HT1080 (cell line): ENCODE measurements at places on chromosomes 1 and 21.

GRCh38 chr1:160868141-160868540 is 5.5 kb upstream of the CD244 start:
- DNase-seq = no peak

GRCh38 chr1:51190961-51191360 is 45.1 kb upstream of the RNF11 start:
- no peak for DNase-seq

- DNase-seq = no peak
Measured at GRCh38 chr21:41832596-41833496, 46.3 kb downstream of the PRDM15 start.

DNA sequence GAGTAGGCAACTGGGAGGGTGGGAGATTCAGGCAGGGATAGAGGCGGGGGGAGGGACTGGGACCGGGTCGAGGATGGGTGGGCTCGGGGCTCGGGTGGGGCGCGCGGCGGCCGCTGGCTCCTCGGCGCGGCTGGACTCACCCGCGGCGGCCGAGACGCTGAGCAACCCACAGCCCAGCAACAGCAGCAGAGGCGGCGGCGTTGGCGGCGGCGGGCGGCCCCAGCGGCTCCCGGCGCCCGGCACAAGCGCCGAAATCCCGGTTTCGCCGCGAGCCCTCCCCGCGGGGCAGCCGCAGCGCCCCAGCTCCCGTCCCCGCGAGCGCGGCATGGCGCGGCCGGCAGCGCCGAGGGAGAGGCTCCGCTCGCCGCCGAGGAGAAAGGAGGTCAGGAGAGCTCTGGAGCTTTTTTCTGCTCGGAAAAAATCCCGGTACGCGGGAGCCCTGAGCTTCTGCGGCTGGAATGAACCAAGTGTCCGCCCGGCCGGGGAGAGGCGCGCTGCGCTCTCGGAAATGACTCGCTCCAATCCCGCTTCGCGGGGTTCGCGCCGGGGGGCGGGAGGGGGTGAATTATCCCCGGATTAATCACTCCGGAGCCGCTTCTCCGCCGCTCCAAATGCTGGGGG is at the start of gene CSMD2:
Gene CSMD2 (minus strand): TSS at position 460 of the 621 bp plus-strand sequence. CDS start 133 bp downstream, at position 327.
- peak; percentile 42 for DNase-seq

DNA sequence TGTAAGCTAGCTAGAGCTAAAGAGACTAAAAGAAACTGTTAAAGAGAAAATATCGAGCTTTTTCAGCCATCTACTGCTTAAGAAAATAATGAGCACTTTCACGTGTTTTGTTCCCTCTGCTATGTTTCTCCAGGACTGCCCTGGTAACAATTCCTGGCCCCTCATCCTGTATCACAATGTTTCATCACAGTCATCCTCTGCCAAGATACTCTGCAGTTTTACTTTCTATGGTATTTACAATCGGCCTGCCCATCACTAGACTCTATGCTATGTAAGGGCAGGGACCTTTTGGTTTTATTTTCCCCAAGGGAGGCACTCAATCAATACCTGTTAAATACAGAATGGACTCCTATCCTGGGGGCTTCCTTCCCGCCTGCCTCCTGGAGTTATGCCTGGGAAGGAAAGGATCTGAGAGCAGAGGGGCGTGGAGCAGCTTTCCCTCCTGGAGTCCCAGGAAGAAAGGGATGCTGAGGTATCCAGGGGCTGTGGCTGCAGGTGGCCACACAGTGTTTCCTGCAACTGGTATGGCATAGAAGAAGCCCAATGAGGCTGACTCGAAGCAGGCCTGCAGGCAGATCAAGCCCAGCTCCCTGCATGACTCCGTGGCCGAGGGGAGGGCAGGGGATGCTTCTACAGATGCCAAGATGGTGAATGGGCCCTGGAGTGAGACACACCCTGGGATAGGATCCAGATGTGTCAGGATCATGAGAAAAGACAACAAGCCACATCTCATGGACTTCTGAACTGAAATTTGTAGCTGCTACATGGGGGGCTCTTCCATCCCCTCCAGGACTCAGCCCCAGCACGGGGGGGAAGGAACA is 52.9 kb downstream of the MATN1 start:
- peak; percentile 20 for DNase-seq

DNA sequence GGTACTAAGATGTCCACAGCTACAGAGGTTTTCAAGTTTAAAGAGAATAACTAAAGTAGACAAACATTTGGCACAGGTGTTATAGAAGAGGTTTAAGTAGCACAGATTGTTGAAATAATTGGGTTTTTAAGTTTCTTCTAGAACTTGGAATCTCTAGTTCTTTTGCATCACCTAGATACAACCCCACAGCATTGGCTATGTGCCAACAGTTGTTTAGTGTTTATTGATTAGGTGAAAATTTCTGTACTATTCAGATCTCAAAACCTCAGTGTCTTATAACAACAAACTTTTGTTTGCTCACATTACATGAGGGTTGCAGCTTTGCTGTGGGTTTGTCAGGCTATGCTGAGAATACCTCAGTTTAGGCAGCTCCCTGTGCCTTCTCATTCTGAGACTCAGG is 162.5 kb downstream of the TBX15 start:
- no peak for DNase-seq

- no peak for DNase-seq
Measured at GRCh38 chr1:241063276-241063675, 293.7 kb downstream of the RGS7 start.

DNA sequence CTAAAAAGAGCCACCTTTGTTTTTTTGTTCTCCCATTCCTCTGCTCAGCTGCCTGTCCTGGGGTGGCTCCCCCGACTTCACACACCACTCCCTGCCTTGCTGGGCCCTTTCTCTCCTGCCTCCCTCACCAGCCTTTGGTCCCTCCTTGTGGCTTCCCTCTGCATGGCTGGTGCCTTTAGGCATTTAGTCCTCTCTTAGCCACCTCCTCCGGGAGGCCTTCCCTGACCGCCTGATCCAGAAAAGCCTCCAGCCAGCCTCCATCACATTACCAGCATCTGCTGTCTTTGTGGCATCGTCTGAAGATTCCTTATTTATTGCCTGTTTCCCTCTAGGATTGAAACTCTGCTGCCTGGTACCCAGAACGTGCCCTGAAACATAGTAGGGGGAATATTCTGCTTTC is 46.2 kb upstream of the ACOT11 start:
- DNase-seq = no peak

DNA sequence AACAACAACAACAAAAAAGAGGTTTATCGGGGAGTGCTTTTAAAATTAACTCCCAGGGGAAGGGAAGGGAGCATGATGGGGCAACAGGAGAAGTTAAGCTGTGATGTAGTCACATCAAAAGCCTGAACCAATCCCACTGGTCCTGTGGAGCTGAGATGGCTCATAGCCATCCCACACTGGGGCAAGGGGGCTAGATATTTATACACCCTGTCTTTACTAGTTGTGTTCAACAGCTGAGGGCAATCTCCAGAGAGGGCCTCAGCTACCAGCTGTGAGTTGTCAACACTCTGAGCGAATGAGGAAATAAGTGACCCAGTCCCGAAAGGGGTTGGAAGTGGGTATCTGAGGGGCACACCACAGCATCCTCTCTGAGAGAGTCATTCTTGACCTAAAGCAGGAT is 31.0 kb upstream of the CREG1 start:
- DNase-seq = no peak

GRCh38 chr1:41484402-41485241 is at the start of gene EDN2:
TSS of gene EDN2 (minus strand) at chr1:41484683. CDS start at chr1:41484601, 82 bp downstream.
- no peak for DNase-seq

DNA sequence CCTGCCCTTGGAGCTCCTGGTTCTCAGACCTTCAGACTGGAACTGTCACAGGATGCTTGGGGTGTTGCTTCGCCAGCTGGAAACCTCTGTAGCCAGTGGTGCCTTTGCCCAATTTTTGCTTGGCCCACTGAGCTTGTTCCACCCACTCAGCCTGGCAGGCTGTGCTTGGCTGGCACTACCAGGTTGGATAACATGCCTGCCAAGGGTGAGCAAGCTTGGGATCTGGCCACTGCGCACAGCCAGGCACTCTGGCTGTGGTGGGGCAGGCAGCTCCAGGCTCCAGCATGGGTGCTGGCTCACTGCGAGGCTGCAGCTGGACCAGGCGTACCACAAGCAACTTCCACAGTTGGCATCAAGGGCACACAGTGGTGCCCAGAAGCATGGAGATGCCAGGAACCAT is 967.8 kb upstream of the NCAM2 start:
- no peak for DNase-seq

- no peak for DNase-seq
Measured at GRCh38 chr1:176504848-176505553, 42.0 kb downstream of the PAPPA2 start.

GRCh38 chr1:172724765-172725613 is 66.1 kb downstream of the FASLG start:
- no peak for DNase-seq

- DNase-seq = peak; percentile 76
Measured at GRCh38 chr1:92502247-92502646, 15.5 kb upstream of the GFI1 start.

DNA sequence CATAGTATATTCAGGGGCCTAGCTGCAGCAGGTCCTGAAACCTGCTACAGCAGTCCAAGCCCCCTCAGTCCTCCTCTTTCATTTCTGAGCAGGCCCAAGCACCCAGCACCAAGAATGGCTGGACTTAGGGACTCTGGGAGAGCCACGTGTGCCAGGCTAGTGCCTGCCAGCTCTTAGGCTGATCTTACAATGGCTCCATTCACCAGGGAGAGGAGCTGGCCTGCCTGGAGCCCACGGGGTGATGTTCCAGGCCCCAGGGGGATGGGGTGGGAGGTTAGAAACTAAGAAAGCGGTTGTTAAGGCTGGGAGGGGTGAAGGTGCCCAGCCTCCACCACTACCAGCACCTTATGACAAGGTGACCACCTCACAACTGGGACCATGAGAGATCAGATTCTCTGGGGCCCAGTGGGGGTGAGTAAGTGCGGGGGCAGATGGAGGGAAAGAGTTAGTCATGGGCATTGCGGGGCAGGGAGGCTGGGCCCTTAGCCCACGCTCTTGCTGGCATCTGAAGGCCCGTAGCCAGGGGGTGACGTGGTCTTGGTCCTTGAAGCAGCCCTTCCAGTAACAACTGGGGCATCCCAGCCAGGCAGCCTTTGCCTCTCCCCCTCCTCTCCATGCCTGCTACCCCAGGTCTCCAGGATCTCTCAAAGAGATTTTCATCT is 30.3 kb upstream of the CLIC4 start:
- peak; percentile 74 for DNase-seq

GRCh38 chr1:232291681-232292080 is 338.3 kb downstream of the SIPA1L2 start:
- DNase-seq = no peak

GRCh38 chr21:25837533-25838265 is 102.9 kb downstream of the GABPA start:
- peak; percentile 60 for DNase-seq
